ENCODE measurements at places on chromosomes 1 and 21.

DNA sequence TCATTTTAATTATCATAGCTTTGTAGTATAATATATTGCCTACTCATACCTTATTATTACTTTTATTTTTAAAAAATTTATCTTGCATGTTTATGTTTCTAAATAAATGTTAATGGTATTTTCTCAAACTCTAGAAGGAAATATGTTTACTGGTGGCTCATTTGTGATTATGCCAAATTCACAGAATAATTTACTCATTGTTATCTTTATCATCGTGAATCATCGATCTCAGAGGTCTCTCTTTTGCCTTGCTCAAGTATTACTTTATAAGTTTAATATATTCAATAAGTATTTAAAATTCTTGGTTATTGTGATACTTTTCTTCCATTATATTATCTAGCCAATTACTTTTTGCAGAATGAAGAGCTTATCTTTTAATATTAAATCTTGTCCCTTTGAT lies 836.7 kb upstream of the ADAMTS5 start:
- no peak for DNase-seq

DNA sequence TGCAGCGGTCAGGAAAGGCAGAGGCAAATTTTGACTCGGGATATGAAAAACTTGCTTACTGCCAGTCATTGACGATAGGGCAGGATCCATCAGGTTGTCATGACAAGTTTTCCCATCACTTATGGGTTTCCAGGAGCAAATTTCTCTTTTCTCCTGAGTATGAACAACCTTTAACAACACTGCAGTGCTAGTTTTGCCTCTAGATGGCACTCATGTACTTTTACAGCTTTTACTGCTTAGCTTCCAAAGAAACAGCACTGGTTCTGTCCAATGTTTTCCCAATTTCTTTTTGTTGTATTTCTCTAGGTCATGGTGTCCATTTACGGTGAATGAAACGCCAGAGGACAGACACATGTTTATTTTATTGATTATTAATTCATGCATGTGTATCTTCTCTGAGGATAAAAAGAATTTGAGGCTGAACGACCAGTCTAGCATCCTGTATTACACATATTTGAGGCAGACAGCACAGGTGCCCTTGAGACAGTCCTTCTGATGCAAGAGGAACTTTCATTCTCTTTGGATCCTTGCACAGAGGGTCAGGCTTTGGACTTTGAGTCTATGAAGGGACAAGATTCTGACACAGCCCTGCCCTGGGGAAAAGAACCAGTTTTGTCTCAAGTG lies 112.3 kb upstream of the TRABD2B start:
- peak; percentile 61 for DNase-seq

- no peak for DNase-seq
These were observed 324.8 kb downstream of the VAV3 start for GRCh38 chr1:107640207-107640606.

- no peak for DNase-seq
These were observed 40.2 kb downstream of the RNF11 start for GRCh38 chr1:51276286-51276685.

DNA sequence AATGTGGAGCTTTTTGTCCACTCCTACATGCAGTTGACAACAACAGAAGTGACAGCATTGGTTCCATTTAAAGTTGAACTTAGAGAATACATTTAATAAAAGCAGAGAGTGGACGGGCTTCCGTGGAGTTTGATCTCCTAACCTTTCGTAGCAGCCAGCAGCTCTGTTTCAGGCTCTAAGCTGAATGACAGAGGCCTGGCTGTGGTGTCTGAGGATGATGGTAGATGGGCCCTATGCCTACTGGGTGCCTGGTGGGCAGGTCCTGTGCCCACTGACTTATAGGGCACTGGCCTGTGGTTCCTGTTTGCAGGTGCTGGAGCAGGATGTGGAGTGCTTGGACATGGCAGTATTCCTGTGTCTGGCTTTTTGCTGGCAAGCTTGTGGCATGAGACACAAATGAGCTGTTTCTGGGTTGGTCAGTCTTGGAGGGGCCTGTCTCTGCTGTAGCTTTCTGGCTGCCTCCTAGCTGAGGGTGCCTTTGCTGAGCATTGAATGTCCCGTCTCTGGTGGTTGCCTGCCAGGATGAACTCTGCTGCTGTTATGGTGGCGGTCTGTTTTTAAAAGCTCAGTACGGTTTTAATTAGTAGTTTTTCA lies 54.6 kb downstream of the PRDM2 start:
- no peak for DNase-seq

DNA sequence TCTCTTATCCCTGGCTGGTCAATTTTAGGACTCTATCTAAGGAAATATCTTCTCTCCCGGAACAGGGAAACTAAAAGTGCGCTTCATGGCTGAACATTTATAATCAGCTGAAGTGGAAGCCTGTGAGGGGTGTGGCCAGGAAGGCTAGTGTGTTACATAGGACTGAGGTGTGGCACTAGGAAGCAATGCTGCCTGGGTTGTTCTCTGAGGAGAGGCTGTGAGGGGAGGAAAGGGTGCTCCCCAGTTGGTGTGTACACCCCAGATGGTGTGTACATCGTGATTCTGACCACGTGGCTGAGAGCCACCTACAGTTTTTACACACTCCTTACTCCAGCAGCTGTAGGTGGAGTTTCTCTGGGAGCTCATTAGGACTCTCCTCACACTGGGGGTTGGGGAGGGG lies 16.3 kb downstream of the NTPCR start:
- DNase-seq, result no peak

GRCh38 chr1:172867216-172867818 lies 183.4 kb downstream of the TNFSF18 start:
- DNase-seq, result no peak

DNA sequence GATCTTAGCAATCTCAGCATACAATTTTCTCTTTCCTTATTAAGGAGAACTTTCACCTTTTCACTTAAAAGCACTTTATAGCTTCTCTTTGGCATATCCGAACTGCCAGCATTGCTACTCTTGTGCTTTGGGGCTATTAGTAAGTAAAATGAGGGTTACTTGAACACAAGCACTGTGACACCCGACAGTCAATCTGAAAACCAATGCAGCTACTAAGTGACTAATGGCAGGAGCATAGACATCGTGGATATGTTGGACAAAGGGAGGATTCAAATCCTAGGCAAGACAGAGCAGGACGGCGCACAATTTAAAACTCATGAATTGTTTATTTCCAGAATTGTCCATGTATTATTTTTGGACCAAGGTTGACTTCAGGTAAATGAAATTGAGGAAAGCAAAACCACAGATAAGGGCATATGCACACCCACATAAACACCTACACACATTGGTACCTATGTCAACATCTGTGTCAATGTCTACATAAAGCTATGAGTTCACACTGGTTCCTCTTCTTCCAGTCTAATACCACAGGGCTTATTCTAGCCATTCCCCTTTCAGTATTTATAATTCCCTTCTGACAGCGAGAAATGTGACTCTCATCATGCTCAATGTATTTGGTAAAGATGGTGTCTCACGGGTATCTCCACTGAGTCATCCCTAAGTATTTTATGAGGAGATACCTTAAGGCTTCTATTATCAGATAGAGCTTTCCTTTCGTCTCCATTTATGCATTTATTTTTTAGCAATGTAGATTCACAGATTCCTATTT lies 75.3 kb upstream of the RALGPS2 start:
- no peak for DNase-seq

DNA sequence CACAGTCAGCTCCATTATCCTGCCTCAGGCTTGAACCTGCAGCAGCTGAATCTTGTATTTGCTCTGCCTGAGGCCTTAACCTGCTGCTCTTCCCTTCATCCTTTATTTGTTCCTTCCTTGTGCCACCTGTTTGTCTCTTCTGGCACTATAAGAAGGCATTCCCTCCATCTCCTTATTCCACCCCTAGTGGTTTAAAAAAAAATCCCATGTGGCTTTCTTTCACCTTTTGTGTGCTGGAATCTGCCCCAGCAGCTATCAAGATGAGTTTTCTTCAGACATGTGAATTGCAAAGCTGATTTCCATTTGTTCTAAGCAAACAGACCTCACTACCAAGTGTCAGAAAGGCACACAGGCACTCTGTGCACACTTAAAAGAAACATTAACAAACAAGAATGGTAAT lies 294.6 kb downstream of the TTLL7 start:
- DNase-seq, result no peak

- DNase-seq, result no peak
These were observed 41.9 kb downstream of the ASTN1 start for GRCh38 chr1:177122461-177123251.

- no peak for DNase-seq
These were observed 381 bp downstream of the TXNIP start for GRCh38 chr1:145995964-145996432.

GRCh38 chr21:15539376-15539775 lies 190.4 kb upstream of the USP25 start:
- DNase-seq, result no peak

- DNase-seq, result no peak
These were observed 415.6 kb upstream of the KAZN start for GRCh38 chr1:14182856-14183255.

DNA sequence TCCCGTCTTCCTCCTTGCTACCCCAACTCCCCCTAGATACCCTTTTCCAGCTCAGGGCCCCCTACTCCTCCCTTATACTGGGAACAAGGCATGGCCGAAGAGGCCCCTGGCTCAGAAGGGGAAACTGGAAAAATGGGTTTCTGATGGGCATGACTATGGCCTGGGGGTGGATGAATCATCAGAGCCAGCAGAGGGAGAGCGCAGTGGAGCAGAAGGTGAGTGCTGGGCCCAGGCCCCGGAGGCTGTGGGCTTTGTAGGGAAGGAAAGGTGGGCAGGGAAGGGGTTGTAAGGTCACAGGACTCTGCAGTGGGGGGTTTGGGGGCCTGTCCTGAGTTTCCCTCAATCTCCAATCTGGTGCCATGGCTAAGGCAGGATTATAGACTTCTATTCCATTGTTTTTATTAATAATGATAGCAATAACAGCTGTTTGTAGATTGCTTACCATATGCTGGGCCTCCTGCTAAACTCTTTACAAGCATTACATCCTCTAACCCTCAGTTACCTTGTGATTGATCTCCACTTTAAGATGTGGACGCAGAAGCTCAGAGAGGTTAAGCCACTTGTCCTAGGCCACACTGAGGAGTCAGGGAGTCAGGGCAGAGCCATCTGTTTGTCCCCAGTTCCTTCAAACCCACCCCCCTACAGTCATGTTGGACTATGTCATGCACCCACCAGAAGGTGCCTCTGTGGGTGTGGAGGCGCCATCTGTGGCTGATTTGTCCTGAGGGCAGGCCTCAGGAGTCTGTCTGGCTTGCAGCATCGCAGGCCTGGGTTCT lies 36.2 kb upstream of the ZNF362 start:
- DNase-seq, result no peak

DNA sequence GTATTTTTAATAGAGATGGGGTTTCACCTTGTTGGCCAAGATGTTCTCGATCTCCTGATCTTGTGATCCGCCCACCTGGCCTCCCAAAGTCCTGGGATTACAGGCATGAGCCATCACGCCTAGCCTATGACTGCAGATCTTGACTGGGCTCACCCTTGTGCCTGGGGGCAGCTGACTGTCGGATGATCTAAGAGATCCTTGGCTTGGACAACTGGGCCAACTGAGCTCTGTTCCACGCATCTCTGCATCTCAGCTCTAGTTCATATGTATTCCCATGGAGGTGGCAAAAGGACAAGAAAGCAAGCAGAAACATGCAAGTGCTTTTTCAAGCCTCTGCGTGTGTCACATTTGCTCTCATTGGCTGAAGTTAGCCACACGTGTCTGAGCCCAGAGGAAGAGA lies 75.8 kb upstream of the SELENON start:
- no peak for DNase-seq

- no peak for DNase-seq
These were observed 624.3 kb upstream of the BRINP3 start for GRCh38 chr1:191101960-191102359.

- no peak for DNase-seq
These were observed 8.0 kb downstream of the MED8 start for GRCh38 chr1:43381612-43382011.

DNA sequence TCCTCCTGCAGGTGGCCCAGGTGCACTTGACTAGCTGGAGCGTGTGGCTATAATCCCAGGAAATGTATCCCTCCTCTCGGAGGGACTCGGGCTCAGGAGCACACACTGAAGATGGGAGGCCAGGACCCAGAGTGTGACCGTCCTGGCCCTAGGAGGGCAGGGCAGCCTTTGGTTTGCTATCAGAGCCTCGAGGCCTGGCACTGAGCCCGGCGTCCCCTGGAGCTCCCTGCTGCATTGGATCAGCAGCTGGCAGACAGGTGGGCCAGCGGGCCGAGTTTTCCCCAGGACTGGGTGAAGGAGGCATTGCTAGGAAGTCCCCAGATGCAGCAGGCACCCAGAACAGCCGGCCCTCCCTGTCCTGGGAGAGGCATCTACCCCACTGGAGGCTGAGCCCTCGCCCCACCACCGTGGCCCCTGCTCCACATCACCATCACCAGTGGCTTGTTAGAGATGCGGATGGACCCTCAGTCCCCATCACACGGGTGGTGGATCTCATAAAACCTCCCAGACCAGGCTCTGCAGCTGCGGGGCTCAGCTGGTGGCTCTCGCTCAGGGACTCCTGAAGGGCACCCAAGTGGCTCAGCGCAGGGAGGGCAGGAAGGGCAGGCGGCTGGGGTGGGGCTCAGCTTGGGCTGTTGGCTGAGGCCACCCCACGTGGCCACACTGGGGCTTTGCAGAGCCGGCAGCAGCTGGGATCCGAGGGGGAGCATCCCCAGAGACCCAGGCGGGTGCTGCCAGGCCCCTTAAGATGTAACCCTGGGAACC lies 32.7 kb upstream of the POFUT2 start:
- DNase-seq, result no peak

DNA sequence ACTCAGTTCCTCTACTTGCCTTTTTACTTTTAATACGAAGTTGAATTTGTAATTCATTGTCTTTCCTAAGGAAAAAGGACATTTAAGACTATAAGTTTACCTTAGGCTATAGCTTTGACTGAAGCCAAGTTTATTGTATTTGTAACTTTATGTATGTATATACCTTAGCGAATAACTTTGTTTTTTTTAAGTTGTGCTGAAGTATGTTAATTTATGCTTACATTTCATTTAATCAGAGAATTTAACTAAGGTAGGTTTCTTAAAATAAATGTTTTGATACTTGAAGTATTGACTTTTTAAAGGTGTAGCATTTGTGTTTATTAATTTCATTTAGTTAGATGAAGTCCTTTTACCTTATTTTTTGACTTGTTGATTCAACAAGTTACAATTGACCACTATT lies 55.2 kb upstream of the TPTE start:
- no peak for DNase-seq

DNA sequence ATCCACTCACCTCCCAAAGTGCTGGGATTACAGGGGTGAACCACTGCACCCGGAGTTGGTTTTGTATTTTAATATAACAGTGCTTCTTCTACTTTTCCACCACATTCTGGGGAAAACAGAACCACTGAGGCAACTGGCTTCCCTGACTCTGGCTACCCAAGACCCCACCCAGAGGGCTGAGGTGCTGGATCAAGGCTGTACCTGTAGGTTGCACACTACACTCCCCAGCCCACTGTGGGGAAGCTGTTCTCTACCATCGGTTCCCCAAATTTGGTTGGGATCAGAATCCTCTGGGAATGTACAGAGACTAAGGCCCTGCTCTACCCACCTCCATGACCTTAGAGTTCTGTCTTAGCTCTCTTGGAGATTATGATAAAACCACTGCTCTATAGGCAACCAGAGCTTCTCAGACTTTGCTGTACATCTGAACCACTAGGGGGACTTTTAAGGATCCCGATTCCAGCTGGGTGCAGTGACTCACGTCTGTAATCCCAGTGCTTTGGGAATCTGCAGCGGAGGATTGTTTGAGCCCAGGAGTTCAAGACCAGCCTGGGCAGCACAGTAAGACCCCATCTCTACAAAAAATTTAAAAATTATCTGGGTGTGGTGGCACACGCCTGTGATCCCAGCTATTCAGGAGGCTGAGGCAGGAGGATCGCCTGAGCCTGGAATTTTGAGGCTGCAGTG lies 51.6 kb downstream of the GNG4 start:
- peak; percentile 60 for DNase-seq

Measured in brain microvascular endothelial cell (primary cell).